ENCODE measurements at places on chromosomes 2 and 18.
A peak's percentile ranks its signal among the peaks of the same experiment; 100 is the strongest.

GRCh38 chr18:32577561-32577960, 106.9 kb upstream of the GAREM1 start:
- DNase-seq: no peak

- DNase-seq: no peak
These were observed 88.4 kb downstream of the ACTR2 start for GRCh38 chr2:65316072-65316471.

DNA sequence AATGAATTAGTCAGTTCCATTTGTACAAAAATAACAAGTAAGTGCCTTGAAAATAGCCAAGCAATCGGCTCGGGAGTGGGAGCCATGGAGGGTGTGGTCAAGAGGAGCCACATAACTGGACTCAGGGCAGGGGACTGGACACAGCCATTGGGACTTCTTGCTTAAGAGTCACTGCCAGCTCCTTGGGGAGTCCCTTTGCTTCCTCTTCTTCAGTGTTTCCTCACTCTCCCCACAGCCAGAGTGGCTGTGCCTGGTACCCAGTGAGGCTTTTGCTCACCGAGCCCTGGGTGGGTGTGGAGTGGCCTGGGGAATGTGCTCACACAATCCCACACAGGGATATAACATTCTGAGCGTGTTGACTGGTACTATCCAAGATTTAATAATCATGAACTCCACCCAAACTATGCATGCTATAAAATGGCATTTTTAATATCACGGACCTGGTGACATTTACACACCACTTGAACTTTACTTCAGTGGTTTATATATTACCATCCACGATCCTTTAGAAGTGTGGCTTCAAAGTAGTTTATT, 94.6 kb downstream of the PTGR3 start:
- no peak for DNase-seq

DNA sequence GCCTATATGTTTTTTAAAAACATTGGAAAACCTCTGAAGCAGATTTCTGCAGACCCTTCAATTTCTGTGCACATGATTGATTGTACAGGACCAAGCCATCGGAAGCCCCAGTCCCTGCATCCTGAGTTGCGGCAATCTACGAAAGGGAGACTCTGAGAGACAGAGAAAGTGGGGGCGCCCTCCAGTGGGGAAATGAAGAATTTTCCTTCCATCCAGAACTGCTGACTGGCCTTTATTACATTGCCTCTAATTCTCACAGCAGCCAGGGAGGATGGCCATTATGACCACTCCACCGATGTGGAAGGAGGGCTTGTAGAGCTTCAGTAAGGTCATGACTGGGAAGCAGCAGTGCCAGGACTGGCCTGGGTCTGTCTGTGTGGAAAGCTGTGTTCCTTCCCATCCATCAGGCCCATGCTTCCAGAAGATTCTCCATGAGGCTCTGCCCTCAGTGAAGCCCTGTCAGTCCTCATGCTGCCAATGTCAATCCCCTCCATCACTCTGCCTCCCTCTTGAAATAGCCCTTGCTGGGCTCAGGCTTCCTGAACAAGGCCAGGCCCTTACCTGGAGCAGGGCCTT, 20.0 kb upstream of the RESP18 start:
- DNase-seq: peak; percentile 36

DNA sequence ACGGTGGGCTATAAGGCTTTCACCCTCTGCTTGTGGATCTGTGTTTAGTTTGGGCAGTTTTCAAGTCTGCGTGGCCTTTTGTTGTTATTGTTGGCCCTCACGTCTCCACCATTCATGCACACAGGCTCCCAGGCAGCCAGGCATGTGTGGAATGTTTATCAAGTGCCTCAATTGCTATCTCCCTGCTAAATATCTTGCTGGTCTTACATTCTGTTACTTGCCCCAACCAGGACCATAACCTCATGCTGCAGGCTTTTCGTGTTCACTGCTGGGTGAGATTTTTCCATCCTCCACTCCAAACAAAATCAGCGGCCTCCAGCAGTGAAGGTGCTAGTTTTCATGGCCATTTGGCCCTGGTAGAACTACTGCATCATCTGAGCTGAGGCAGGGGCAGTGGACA, 63.0 kb upstream of the DSC1 start:
- no peak for DNase-seq

DNA sequence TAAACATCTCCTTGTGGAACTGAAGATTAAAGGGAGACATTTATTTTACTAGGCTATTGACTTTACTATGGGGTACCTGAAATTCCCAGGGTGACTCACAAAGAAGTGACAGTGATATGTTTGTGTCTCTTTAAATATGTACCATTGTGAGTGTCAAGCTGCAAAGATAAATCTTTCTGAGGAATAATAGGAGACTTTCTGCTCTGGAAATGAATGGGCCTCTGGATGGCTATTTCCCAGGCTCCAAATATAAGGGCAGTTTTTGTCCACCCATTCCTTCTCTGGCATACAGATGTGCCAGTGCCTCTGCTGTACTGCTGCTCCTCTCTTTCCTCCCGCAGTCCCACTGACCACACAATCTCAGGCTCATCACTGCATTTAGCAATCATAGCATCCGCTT, 586.4 kb upstream of the CNTNAP5 start:
- no peak for DNase-seq

DNA sequence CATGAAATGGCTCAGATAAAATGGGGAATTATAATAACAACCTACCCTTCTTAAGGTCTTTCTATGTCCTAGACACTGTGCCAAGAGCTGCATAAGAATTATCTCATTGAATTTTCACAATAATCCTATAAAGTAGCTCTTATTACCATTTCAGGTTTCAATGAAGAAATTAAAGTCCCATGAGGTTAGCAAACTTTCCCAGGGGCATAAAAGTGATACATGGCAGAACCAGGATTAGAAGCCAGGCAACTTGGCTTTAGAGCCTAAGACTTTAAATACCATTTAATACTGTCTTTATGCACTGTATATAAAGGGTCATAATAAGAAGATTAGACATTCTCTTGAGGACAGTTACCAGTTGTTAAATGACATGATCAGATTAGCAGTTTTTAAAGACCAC, 130.1 kb downstream of the GCA start:
- DNase-seq: no peak

- DNase-seq: no peak
These were observed 111.6 kb upstream of the TACR1 start for GRCh38 chr2:75310876-75311275.

GRCh38 chr18:56086176-56086575, 498.2 kb upstream of the TCF4 start:
- DNase-seq: no peak

- DNase-seq: no peak
These were observed 270.0 kb downstream of the SLC4A3 start for GRCh38 chr2:219897456-219897855.
